ENCODE measurements at places on chromosomes 16 and 17.

GRCh38 chr16:72809446-72809845, 238.5 kb downstream of the ZFHX3 start:
- no peak for DNase-seq

- DNase-seq, result no peak
Measured at GRCh38 chr17:17108451-17109049, 66.3 kb downstream of the MPRIP start.

GRCh38 chr17:75130059-75130631, 1.4 kb downstream of the NT5C start:
- DNase-seq, result no peak

GRCh38 chr16:1771188-1771863, at the start of gene NME3:
Gene NME3 (minus strand): TSS chr16:1771543. CDS start chr16:1771534, 9 bp downstream.
- no peak for DNase-seq

DNA sequence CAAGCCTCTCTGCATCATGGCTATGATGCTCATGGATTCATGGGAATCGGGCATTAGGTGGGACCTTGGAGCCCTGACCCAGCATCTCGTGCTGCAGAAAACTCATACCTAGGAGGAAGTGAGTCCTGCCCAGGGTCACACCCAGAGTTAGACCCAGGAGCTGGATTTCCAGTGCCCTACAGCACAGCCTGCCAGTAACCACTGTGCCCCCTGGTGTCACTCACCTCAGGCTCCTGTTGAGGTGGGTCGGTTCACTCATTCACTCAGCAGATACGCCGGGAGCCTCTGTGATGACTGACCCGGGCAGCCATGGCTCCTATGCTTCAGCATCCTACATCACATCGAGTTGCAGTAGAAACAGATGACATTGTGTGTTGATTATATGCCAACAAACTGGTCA, 143.4 kb downstream of the MSI2 start:
- DNase-seq, result no peak

- DNase-seq, result no peak
Measured at GRCh38 chr17:44971776-44972483, 3.8 kb upstream of the C1QL1 start.

DNA sequence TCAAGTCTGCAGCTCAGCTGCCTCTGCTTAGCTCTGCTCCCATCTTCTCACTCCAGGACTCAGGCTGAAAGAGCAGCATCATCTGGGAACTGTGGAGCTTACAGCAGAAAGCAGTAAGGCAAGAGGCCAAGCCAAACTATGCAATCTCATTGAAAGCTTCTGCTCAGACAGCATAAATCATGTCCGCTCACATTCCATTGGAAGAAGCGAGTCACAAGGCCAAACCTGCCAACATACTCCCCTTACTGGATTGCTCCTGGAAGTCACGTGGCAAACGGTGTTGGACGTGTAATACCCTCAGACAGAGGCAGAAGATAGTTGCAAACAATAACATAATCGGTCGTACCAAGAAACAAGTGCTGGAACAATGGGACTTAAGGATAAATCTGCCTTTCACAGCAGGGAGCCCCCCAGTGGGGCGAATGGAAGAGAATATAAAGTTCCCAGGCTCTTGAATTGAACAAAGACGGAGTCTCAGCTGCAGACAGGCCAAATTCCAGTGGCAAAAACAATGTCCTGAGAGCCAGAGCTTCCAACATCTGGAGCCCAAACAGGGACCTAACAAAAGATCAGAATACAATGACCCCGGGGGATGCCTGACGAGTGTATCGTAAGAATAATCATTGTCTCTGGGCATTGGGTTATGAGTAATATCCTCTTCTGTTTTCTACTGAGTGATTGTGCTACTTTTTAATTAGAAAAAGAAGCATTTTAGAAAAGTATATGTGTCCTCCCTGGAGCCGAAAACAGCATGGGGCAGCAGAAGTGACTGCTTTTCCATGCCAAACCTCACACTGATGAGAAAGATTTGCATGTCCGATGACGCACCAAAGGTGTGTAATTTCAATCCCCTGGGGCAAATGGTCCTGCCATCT, 68.4 kb downstream of the CMC2 start:
- DNase-seq, result no peak

DNA sequence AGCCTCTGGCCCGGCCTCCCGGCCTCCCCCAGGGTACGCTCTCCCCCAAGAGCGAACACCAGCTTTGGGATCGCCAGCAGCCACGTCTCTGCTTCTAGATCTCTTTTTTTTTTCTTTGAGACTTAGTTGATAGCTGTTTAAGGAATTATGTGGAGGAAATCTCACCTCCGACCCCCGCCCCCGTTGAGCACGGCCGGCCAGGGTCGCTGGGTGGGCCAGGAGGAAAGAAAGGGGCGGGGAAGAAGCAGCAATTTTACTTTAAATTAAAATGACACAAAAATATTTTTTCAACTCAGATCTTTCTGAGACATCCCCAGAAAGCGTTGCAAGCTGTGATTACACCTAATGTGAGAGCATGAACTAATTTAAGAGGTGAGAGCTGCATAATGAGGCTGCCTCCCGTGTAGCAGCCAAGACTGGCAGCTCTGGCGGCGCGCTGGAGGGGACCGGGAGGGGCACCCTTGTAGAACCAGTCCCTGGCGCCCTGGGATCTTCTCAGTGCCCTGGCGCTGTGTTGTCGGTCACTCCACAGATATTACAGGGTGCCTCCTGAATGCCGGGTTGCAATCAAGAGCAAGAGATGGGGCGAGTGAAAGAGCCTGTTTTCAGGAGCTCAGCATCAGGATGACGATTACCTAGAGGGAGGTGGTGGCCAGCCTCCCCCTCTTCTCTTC, 1.9 kb upstream of the CBLN1 start:
- no peak for DNase-seq

- DNase-seq, result no peak
Measured at GRCh38 chr16:57801809-57802340, 416 bp downstream of the KIFC3 start.

DNA sequence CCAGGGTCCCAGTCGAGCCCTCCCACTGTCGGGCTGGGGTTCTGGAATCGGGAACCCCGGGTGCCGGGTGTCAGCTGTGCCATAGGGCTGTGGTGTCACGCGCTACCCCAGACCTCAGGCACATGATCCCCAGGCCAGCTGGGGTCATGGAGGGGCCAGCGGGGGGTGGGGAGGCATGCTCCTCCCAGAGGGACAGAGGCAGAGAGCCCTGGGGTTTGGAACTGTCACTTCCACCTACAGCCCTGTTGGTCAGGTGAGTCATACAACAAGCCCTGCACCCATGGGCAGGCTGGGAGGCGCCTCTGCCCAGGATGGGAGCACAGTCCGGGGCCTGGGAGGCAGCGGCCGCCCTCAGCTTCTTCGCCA, 63.0 kb downstream of the BAIAP2 start:
- DNase-seq, result no peak

- DNase-seq, result no peak
Measured at GRCh38 chr16:58509256-58510096, 5.8 kb upstream of the SETD6 start.

- no peak for DNase-seq
Measured at GRCh38 chr16:2194852-2195321, 1.5 kb downstream of the CASKIN1 start.

GRCh38 chr17:69339937-69340336, 13.0 kb upstream of the ABCA5 start:
- DNase-seq, result no peak

- DNase-seq, result peak; percentile 31
Measured at GRCh38 chr17:17206124-17206912, at the start of gene PLD6. Gene PLD6 (minus strand): TSS chr17:17206333. CDS start chr17:17206286, 47 bp downstream.

DNA sequence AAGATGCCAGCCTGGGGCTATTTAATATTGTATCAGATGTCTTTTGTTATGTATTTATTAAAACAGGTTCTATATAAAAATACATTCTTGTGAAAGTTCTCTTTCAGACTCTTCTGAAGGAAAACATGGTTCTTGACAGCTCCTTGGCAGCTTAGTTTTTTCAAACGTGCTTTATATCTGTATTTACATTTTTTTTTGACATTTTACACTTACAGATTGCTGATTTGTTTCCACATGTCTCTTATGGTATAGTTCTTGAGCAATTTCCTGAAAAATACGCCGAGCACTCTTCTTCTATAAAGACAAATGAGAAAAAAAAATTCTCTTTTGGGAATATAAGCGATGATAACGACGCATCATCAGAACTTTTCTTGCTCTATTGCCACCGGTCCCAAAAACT, 9.5 kb downstream of the IGSF6 start:
- DNase-seq, result no peak

DNA sequence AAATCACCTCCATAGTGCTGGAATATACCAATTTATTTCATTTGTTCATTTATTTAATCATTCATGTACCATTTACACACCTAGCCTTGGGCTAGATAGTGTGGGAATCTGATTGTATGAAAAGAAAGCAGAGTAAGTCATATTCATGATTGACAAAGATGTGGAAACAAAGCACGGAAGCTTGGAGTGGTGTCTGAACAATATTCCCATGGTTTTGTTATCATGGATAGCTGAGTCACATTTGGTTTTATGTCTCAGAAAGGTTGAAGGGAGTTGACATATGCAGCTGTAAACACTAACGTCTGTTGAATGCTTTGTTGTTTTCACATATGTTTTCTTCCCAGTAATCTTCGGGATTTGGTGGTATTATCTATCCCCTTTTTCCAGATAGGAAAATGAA, 76.6 kb downstream of the MAP2K4 start:
- no peak for DNase-seq

- DNase-seq, result no peak
Measured at GRCh38 chr17:10210151-10210574, 11.8 kb upstream of the GAS7 start.

DNA sequence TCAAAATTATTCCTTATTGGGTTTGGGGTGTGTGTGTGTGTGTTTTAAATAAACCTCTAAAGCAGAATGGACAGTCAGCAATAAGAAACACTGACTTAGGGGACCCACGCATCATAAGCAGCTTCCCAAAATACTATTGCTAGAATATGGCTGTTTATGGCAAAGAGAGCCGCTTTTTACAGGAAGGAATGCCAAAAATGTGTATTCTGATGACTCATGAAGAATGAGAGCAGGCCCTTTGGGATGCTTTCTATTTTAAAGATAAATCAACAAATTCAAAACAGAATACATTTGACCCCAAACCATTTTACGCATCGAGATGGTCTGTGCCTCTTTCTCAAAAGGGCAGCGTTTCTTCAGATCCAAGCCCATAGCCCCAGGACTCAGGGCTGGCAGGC, 37.5 kb downstream of the ARHGAP17 start:
- no peak for DNase-seq

DNA sequence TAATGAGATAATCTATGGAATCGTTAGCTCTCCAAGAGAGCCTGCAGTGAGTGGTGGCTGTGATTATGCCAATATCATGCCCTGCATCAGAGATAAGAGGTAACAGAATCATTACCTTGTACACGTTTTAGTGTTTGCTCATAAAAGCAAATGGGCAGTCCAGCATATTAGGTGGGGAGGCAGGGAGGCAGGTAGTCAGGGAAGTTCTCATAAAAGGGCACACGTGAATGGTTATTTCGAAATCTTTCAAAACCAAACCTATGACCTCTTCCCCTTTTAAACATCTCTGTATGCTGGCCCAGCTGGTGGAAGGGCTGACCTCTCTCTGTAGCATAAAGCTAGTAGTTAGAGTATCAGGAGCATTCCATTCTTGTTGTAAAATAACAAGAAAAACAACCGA, 51.7 kb downstream of the VAT1L start:
- no peak for DNase-seq

GRCh38 chr16:53949715-53950410, 245.9 kb downstream of the FTO start:
- DNase-seq, result no peak

DNA sequence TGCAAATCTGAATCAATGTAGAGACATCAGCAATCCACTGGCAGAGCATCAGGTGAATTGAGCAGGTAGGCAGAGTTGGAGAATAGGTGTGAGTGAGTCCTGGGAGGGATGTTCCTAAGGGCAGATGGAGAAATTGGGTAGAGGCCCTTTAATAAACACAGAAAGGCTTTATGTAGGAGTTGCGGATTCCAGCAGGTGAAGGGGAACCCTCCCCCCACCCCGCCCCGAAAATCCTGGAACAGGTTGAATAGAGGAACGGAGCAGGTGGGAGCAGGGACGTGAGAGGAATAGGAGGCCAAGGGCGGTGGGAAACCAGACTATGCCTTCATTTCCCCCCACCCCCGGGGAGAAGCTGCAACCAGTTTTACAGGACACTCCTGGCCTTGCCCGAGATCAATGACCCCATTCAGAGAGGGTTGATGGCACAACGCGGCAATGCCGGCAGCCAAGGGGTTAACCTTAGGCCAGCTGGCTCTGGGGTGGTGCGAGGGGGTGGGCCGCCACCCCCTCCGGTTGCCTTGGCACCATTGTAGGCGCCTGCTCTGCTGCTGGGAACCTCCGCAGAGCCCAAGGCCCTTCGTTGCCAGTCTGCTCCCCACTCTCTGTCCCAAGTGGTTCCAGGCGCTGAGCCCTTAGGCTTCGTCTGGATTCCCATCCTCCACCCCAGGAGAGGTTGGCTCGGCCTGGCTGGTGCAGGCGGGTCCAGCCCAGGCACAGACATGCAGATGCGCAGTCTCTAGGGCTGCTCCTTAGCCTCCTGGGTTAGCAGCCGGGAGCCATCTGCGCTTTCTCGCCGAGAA, 814 bp upstream of the RUNDC3A start:
- DNase-seq, result peak; percentile 70

- no peak for DNase-seq
Measured at GRCh38 chr17:47821031-47821423, 567 bp downstream of the OSBPL7 start.

DNA sequence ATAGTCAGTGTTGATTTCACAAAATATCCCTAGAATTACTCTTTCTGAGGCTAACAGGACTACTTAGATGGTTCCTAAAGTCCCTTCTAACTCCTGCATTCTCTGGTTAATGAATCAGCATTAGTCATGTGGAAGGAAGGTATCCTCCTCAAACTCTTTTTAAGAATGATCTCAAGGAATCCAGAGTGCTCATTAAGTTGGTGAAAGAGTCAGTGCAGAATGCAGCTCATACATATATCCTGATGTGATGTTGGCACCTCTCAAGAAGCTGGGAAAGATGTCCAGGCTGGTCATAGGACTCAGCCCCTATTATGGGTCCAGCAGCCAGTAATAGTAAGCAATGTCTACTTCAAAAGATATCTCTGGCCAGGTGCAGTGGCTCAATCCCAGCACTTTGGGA, 65.5 kb downstream of the PIGL start:
- no peak for DNase-seq

- no peak for DNase-seq
Measured at GRCh38 chr16:83842756-83843507, 35.2 kb downstream of the HSBP1 start.

GRCh38 chr17:32604966-32605365, 118.2 kb downstream of the CDK5R1 start:
- DNase-seq, result no peak

DNA sequence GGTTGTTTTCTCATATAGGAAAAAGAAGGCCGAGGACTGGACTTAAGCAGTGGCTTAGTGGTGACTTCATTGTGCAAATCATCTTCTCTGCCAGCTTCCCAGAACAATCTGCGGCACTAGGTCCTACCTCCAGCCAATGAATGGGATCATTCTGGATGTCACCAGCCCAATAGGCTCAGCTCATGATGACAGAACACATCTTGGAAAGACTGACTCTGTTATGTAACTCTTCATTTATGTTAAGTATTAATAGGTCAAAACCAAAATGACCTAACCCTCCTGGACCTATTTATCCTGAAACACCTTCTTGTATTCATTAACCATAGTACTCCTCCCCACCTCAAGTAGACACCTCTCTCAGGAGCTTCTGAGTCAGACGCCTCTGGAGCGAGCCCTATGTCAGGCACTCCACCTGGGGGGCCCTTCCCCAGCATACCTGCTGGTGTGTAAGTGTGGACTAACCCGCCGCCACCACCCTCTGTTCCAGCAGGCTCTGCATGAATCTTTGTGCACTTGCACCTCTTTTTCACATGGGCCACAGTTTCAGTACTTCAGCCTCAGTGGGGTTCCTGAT, 7.2 kb downstream of the ARL2BP start:
- DNase-seq, result no peak

Measured in NCI-H446 treated with DMSO at 0.1 percent for 48 hours (cell line).